Stimulated activated naive CD4-positive, alpha-beta T cell (primary cell): ENCODE measurements at places on chromosomes 3 and 15.

DNA sequence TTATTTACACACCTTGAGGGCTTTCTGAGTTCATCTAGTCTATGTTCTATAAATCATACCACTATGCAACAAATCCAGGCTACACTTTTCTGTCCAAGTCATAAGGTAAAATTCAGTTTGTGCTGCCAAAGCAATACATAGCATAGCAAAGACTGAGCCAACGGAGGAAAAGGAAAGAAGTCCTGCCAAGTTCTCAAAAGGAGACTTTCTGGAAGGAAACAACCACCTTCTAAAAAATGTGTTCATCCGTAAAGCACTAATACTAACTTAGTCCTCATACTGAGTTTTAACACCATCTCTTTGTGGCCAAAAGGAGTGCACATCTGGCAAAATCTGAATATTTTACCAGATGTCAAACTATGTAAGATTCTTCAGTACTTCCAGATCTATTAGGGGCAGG lies 620.2 kb downstream of the RBMS3 start:
- DNase-seq = no peak

- DNase-seq = no peak
These were observed 70.4 kb upstream of the ATP11B start for GRCh38 chr3:182722907-182723306.

GRCh38 chr3:23035927-23036640 lies 167.0 kb upstream of the UBE2E2 start:
- no peak for DNase-seq

DNA sequence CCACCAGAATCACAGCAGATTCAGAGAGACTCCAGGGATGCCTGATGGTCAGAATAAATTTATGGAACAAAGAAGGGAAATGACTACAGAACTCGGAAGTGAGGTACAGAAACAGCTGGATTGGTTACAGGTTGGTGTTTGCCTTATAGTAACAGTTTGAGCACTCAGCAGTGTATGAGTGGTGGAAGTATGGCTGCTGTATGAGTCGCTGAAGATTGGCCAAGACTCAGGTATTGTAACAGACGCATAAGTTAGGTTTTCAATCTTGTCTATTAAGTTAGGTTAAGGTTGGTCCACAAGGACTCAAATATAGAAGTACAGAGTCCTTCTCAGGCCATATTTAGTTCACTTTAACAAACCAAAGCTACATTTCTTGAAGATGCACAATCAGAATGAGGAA lies 33.1 kb downstream of the ATP13A5 start:
- no peak for DNase-seq

DNA sequence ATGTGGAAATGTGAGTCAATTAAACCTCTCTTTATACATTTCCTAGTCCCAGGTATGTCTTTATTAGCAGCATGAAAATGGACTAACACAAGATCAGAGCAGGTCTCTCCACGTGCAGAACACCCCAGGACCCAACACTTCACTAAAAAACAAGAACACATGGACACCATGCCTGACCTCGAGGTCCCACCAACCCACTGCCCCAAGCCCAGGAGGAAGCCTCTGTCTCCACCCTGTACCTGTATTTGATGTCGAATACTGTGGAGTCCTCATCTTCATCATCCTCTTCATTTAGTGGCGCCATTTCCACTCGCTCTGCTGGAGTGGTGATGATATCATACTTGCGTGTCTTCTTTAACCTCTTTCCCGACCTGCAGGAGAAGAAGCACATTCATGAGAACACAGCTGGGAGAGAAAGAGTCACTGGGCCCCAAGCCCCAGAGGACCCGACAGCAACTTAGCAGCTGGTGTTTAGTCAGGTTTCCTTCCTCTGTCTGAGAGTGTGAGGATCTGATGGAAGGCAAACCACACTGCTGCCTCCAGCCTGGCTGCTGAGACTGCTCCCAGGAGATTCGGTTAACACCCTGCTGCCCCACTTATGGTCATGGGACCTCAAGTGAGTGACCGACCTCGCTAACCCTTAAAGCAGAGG lies 25.5 kb downstream of the FAM174B start:
- DNase-seq = no peak

- DNase-seq = no peak
These were observed 117.9 kb downstream of the TCF12 start for GRCh38 chr15:57036352-57036751.

DNA sequence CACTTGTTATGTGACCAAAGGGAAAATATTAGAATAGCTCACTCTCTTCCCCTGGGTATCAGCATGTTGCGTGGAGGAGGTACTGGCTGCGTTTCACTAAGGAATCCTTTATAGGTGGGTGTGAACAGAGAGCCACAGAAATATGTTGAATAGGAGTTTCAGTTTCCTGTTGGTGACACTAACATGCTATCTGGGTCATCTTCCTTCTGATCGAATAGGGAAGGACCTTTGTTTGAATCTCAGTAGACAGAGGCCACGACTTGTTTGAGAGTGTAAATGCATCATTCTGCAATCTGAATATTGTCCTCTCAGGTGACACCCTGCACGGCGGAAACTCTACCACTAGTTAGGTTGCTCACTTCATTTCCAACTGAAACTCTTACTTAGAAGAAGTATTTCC lies 157.9 kb upstream of the SLC2A2 start:
- no peak for DNase-seq

- no peak for DNase-seq
These were observed 76.0 kb upstream of the ATP10A start for GRCh38 chr15:25939122-25939521.

DNA sequence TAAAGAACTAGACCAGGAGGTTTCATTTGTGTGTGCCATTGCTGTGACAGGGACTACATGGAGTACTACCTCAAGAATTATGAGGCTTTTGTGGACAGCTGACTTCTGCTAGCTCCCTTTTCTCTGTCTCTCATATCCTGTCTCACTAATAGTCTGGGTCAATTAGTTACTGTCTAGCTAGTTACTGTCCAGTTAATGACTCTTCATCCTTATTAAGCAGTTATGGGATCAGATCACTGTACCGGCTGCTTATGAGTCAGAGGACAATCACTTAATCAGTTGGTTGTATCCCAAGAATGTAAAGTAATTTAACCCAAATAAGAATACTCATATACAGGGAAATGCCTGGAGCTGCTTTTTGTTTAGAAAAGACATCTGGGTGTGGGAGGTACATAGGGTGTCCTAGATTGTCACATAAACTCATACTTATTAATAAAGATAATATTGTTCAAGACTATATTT lies 158.0 kb downstream of the CDIN1 start:
- DNase-seq = no peak

DNA sequence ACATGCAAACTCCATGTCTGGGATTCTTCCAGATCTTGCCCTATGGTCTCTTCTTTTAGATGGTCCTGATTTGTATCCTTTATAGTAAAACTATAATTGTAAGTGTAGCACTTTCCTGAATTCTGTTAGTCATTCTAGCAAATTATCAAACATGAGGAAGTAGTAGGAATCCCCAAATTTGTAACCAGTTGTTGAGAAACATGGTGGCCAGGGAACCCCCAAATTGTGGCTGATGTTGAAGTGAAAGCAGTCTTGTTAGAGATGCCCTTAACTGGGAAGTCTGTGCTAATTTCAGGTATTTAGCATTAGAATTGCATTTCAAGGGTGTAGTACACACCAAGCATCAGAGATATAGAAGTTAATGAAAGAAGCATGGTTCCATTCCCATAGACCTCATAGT lies 180.4 kb upstream of the STT3B start:
- no peak for DNase-seq

DNA sequence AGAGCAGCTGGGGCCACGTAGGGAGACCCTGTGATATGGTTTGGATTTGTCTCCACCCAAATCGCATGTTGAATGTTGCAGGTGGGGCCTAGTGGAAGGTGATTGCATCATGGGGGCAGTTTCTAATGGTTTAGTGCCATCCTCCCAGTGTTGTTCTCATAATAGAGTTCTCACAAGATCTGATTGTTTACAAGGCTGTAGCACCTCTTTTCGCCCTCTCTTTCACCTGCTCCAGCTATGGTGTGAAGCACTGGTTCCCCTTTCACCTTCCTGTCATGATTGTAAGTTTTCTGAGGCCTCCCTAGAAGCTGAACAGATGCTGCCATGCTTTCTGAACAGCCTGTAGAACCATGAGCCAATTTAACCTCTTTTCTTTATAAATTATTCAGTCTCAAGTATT lies 198.9 kb upstream of the CBLB start:
- no peak for DNase-seq

GRCh38 chr3:76527773-76528172 lies 512.1 kb upstream of the ROBO2 start:
- DNase-seq = no peak

DNA sequence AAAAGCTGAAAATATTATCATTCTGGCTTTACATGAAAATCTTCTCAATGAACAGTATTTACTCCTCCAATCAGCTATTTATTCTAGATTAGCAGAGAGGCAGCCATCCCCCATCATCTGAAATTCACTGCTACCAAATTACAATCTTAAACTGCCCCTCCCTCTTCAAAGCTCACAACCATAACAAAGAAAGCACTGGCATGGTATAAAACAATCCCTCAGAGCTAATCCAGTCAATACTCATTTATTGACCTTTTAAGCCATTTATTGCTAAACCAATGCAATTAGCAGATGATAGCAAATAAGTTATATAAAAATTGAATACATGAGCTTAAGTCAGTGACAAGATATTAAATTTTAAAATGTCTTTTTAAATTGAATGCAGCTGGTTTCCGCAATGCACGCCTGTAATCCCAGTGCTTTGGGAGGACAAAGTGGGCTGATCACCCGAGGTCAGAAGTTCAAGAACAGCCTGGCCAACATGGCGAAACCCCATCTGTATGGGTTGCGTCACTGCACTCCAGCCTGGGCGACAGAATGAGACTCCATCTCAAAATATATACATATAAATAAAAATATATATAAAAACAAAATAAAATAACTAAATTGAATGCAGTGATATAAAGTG lies 12.1 kb downstream of the SLC4A7 start:
- no peak for DNase-seq

DNA sequence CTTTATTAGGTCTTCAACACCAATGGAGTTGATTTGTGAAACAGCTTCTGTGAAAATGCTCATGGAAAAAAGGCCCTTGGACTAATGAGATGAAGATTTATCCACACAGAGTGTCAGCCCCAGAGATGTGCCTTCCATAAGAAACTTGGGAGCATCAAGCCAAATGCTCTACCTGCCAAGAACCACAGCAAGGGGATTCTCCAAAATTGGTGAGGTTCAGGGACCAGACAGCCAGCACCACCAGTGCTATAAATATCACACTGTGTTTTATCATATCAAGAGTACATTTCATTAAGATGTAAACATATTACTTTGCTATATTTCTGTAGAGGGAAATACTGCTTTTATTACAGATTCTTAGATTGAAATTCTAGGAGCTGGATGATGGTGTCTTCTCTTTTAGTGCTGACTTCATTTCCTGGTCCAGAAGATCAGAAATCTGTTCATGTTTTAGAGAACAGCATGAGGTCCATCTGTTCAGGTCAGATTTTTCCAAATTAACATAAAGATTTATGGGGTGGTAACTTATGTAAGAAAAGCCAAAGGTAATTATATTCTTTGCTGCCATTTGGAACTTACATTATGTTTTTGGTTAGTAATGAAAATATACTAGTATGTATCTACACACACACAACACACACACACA lies 17.7 kb downstream of the SLC35G2 start:
- no peak for DNase-seq

DNA sequence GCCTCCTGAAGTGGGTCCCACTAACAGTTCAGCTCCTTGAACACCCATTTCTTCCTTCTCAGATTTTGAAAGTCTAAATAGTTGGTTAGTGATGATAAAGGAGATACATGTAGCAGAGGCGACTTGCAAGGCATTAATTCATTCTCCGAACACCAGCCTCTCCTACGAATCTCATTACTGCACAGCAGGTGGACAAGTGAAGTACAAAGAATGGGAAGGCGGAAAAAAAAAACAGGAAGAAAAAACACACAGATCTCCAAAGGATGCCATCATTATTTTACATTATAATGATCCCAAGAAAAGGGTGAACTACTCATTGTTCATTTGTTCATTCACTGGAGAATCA lies 276.5 kb downstream of the MAGI1 start:
- DNase-seq = no peak

- DNase-seq = no peak
These were observed 184.1 kb downstream of the ADAMTSL3 start for GRCh38 chr15:83837945-83838571.

DNA sequence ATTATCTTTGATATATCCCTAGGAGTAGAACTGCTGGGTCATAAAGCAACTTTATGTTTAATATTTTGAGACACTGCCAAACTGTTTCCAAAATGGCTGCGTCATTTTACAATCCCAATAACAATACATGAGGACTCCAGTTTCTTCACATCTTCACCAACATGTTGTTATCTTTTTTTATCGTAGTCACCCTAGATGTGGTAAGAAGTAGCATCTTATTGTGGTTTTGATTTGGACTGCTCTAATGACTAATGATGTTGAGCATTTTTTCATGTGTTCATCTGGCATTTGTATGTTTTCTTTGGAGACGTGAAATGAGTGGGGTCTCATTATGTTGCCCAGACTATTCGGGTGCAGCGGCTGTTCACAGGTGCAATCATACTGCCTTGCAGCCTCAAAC lies 83.8 kb downstream of the MAP4 start:
- no peak for DNase-seq

DNA sequence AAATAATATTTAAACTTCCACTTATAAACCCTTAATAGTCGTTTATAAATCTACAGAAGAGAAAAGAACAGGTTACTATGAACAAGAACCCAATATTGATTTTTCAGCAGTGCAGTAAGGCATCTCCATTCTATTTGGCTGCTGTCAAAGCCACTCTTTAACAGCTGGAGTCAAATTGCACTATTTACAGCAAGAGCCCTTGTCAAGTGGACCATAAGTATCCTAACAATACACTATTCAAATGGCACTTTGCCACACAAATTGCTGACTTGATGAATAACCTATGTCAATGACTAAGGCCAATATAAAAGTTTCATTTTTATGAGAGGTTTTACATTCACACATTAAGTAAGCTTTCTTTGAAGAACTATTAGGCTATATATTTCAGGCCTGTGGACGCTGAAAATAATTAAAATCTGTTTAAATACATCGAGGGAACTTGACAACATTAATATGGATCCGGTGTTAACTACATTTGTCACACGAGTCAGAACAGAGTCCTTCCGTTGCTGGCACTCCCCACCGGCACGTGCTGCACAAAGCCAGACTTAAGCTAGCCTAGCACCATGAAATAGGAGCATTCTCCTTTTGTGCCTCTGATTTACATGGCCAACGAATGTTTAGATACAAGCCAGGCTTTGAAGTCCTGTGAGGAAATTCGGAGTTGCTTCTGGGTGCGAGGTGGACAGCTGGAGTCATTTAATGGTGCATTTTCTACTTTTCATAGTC lies 100.5 kb downstream of the WDR72 start:
- no peak for DNase-seq

- no peak for DNase-seq
These were observed 17.3 kb downstream of the FAM174B start for GRCh38 chr15:92638291-92638708.

DNA sequence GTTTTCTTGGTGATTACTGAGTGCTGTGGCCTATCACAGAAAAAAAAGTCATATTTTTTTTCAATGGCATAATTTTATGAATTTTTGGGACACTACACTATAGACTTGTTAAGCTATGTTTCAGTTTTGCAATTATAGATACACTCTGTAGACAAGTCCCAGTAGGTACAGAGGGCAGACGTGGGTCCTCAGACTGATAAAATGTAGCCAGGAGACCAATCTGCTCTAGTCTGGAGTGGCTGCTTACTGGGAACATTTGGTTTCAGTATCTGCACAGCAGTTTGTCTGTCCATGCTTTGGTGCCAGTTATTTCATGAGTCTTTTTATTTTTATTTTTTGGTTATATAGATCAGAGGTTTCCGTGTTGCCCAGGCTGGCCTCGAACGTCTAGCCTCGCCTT lies 313.4 kb upstream of the LRRFIP2 start:
- DNase-seq = no peak

GRCh38 chr3:291646-292436 lies 95.3 kb downstream of the CHL1 start:
- no peak for DNase-seq
